Left renal pelvis (tissue), 4 donors: ENCODE measurements at places on chromosomes 16 and 17. TPM values are rescaled to one million over a fixed set of nuclear protein-coding genes. Genes with fewer than 3 reads are reported as not detected.

Gene RANBP10
- 31.1 TPM for polyA plus RNA-seq

DNA sequence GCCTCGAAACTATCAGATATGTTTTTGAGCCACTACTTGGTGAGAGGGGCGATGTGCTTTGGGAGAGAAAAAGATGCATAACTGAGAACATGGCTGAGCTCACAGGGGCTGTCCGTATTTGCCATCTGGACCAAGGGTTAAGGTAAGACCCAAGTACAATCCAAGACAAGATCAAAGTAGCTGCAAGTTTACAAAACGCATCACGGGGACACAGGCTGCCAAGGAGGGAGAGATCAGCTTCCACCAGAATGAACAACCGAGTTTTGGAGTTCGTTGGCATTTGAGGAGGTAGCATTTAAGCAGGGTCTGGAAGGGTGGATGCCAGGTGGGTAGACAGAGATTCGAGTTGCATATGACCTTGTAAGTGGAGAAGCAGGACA is 2.2 kb downstream of the PITPNC1 start:
- DNase-seq: no peak

DNA sequence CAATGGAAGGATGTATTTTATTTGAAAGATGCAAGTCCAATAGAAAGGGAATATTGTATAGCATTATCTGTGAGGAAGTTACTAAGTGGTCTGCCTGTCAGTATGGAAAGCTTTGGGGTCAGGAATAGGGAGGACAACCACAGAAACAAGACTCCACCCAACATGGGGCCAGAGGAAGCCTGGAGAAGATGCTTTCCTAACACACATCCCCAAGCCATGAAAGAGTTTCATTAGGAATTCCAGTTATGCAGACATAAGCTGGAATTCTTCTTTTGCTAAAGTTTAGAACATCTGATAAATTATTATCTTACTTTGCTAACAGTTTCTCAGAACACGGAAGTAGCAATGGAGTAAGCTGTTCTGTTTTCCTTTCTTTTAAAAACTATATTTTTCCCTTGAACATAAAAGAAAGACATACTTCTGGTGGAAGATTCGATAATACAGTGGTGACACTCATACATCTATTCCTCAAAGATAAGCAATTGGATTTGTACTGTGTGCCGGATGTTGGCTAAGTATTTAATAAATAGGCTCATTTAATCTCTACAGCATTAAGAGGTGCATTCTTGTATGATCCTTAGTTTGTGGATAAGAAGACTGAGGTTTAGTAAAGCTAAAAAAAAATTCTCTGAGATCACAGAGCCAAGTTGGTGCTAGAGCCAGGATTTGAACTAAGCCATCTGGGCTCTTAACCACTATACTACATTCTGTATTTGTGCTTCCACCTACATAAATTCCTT is 51.0 kb upstream of the GAS7 start:
- no peak for DNase-seq

DNA sequence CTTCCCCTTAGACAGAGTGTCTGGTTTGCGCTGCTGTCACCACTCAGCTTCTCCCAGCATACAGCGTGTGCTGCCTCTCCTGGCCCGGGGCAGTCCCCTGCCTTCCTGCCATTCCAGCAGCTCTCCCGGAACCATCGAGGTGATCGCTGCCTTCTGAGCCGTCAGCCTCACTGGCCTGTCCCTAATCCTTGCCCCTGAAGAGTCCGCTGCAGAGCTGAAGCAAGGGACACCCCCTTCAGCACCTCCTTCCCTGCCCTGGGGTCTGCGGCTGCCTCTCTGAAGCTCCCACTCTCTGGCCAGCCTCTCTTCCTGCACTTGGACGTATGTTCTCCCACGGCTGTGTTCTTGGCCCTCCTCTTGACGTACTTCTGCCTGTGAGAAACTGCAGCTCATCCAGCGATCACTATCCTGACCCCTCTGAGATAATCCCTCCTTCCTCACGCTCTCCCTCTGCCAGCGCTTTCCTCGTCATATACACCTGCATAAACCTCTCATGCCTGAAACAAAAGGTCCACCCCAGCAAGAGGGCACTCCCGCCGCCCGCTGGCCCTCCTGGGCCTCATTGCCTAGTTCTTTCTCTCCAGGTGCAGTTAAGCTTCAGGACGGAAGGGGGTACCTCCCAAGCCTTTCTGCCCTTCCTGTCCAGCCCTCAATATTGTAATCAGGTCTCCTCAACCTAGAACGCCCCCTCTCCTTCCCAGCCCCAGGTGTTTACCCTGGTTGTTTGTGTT is 220.6 kb upstream of the CHMP6 start:
- DNase-seq: no peak

DNA sequence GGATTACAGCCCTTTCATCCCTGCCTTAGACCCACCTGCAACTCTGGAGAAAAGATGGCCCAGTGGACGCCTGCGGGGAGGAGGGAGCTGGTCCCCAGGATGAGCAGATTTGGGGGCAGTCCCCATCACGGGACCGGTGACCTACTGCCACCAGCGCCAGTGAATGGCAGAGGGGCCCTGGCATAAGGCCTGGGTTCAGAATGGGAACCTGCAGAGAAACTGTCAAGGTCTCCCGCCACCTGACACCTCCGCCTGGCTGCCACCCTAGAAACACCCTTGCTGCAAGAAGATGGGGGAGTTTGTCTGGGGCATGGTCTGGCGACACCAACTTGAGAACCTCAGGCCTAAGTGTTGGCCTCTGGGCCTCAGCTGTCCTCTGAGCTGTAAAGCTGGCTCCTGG is 335.7 kb downstream of the SEC14L1 start:
- DNase-seq: no peak

DNA sequence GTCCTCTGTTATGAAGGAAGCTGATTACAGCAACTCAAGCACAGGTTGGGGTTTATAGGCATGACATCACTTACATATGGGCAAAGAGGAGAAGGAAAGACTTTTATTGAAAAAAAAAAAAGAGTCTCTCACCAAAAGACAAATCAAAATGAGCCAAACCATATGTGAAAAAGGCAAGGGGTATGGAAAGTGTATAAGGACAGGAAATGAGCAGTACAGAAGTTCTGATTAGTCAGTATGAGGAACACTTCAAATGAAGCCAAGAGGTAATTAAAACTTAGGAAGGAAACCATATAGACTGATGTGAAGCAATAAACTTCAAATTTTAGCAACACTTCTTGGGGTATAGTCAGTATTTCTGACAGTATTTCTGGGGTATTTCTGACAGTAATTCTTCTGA is 1372.6 kb downstream of the CDH11 start:
- DNase-seq: no peak

Gene TNK1
- polyA plus RNA-seq: 5.3 TPM

DNA sequence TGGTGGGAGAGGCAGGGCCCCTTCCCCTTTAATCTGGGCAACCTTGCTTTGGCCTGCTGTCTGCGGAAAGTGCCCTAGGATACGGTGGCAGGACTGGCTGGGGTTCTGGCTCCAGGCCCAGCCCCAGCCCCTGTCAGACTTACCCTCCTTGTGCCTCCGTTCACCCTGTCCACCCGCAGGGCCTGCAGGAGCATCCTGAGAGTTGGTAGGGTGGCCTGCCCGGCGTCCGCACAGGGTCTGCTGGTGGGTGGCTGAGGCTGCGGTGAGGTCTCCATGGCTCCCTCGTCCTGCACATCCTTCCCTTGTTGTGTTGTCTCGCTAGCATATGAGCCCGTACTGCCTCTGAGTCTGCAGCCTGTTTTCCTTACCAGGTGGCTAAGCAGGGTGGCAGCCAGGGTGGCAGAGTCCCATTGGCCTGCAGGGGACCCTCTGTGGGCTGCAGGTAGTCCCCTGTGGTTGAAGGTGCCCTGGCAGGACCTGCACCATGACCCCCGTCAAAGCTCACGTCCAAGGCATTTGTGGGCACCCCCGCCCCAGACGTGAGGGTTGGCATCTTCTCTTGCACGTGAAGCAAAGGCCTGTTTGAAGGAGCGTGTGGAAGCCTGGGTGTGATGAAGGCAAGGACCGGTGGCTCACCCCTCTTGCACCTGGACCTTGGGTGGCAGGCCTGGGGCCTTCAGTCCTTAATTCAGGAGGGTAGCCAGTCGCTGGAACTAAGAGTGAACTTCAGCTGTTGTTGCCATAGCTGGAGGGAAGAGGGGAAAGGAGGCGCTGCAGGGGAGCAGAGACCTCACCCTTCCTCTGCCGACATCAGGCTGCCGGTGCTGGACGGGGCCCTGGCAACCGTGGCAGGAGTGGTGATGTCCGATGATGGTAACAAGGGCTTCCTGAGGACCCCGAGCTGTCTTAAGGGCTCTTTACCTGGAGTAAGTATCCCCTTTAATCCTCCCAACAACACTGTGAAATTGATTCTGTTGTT is 293.7 kb downstream of the SEC14L1 start:
- DNase-seq: no peak

DNA sequence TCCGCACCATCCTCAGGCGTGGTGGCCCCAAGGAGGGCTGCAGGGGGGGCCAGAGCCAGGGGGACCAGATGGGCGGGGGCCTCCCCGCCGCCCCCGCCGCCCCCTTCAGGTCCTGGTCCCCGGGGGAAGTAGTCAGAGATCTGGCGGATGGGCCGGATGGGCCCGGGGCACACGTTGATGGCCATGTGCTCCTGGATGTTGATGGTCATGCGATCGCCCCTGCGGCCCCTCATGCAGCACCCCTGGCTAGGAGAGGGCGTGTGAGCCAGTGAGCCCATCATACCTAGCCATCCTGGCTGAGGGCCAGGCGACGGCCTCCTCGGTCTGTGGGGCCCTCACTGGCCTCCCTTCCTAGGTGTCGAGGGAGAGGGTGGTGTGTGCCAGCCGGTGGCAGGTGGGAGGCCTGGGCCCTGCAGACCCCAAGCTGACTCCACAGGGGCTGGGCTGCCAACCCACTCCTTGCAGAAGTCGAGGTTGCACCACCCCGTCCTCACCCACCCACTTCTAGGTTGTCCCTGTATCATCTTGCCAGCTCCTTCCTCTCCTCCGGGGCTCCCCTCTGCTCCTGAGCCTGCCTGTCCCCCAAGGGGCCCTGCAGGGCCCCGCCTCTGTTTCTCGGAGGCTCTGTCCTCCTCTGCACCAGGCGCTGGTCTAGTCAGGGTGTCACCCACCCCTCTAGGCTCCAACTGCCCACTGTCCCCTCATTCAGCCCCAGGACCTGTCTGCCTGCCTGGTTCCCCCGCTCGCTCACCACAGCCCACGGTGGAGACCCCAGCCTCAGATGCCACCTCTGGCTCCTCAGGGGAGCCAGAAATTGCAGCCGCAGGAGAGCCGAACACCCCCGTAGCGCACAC is 610 bp downstream of the DOC2A start:
- no peak for DNase-seq

DNA sequence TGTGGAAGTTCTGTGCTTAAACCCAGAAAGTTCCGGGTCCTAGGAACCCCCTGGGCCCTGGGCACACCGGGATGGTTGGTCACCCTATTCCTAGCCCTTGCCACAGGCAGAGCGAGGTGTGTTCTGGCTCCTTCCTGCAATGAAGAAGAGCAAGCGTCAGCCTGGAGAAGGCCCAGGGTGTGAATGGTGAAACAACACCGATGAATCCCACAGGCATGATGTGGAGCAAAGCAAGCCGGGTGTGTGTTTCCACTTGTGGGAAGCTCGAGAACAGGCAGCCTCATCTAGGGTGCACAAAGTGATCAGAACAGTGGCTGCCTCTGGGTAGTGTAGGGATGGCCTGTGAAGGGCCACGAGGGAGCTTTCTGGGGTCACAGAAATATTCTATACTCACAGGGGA is 13.8 kb downstream of the KCNG4 start:
- DNase-seq: no peak
